IPS DF 6.9 (cell line): ENCODE measurements at places on chromosomes 5 and 9.

GRCh38 chr9:36934478-36935065 is 99.5 kb downstream of the PAX5 start:
- DNase-seq: no peak

DNA sequence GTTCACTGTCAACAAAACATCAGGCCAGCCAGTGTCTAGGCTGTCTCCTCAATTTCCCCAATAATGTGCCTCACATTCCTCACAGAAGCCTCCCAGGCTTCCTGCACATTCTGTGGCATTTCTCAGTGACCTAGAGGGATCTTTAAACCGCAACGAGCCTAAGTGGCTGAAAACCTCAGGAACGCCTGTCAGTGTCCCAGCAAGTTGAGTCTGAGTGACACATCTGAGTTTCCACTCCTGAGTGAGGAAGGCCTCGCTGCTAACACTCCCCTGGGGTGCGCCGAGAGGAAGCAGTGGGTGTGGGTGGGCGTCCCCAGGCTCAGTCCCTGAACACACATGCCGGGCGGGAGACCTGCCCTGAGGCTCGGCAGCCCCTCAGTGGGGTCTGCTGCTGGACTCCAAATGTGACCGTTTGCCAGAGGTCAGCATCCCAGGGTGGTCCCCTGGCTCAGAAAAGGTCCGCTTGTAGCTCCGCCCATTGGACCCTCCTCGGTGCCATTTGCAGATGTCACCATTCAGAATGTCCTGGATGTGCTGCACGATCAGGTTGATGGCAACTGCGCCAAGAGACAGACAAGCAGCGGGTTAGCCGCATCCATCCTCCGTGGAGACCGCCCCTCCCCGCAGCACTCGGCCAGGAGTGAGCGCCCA is 6.3 kb downstream of the UCK1 start:
- no peak for DNase-seq

GRCh38 chr9:109161471-109161870 is 5.6 kb downstream of the FRRS1L start:
- no peak for DNase-seq

DNA sequence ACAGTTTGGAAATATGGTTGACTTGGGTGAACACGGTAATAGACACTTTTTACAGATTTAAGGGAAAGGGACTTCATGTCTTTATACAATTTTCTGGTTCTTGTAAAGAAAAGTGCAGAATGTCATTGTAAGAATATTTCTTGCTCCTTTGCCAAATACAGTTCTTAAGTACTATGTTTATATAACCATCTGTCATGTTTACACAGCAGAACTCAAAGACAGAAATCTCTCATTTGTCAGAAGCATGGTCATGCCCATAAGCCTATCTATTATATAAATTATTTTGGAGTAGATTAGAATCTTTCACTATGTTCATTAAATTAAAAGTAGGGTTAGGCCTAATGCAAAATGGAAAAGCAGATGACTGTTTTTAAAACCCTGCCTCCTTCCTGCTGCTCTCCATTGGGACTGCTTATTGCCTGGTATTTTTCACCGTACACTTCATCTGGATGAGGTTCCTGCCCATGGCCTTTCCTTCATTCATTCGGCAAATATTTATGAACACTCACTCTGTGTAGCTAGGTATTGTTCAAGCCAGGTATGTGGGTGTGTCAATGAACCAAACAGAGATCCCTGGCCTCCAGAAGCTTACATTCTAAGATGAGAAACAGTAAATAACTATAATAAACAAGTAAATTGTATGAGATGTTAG is 558.1 kb downstream of the NR2F1-AS1 start:
- no peak for DNase-seq

- no peak for DNase-seq
Measured at GRCh38 chr9:373759-374206, 159.1 kb downstream of the DOCK8 start.

DNA sequence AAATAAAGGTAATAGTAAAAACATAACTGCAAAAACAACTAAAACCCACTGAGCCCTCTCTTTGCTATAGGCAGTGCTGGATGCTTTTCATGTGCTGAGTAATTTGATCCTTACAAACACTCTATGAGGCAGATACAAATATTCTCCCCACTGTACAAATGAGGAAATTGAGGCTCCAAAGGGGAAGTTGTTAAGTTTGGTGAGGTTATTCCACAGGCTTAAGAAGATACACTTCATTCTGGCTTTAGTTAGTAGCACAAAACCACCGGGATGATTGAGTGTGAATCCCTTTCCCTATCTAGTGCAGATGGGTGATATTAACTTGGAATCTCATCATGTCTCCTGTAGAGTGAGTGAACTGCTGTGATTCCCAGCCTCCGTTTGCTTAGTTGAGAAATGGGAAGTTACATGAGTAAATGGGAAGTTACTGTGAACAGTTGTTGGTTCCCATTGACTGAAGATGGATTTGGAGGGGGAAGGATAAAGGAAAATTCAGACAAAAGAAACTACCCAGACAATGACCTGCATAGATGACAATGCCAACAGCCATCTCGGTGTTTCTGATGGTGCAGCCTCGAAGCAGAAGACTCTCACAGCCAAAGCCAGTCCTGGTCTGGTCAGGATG is 208.3 kb downstream of the ATP10B start:
- DNase-seq: no peak

- no peak for DNase-seq
Measured at GRCh38 chr9:136745389-136746154, 2.8 kb downstream of the LCN6 start.

DNA sequence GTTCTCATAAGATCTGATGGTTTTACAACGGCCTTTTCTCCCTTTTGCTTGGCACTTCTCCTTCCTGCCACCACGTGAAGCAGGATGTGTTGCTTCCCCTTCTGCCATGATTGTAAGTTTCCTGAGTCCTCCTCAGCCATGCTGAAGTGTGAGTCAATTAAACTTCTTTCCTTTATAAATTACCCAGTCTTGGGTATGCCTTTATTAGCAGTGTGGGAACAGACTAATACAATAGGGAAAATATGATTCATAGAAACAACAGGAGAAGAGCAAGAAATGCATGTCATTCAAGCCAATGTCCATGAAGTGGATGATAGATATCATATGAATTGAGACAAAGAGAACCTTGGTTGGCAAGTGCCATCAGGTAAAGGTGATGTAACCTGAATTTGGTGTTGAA is 128.3 kb upstream of the HAPLN1 start:
- no peak for DNase-seq

GRCh38 chr9:87883990-87884389 is 1.3 kb downstream of the SPATA31E1 start:
- peak; percentile 25 for DNase-seq

DNA sequence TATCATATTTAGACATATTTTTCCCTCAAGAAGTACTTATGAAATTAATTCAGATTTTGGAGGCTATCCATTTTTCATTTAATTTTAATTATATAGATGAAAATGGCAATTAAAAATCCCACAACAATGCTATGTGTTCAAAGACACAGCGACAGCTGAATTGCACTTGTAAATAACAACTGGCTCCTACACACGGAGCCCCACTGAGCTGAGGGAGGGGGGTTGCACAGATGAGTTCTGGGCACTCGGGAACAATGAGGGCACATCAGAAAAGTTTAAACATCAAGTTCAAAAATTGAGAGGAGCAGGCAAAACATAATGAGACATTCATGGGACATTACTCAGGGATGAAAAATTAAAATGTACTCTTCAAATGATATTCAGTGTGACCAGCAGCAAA is 104.9 kb downstream of the MARCHF3 start:
- DNase-seq: no peak

- DNase-seq: no peak
Measured at GRCh38 chr9:95935861-95936578, 60.5 kb downstream of the ERCC6L2 start.

DNA sequence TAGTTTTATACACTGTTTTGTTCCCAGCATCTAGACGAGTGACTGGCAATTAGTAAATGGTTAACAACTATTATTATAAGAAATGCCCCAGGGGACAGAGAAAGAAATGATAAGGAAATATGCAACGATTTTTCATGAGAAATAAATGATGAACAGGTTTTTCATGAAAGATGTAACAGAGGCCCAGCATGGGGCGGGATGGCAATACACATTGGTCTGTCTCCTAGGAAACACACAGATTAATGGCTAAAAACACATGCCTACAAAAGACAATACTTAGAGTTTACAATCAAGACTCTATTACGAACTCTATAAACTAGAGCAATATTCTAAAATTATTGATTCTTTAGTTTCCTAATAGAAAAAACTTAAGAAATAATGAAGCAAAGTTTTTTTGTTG is 441.5 kb upstream of the CDH9 start:
- no peak for DNase-seq

- DNase-seq: no peak
Measured at GRCh38 chr5:73861313-73861988, 235.5 kb downstream of the ARHGEF28 start.

- no peak for DNase-seq
Measured at GRCh38 chr9:32177396-32177795, 207.0 kb upstream of the ACO1 start.

GRCh38 chr9:33881635-33882034 is 64.7 kb downstream of the UBE2R2 start:
- DNase-seq: no peak

- no peak for DNase-seq
Measured at GRCh38 chr9:87513880-87514535, 16.3 kb downstream of the DAPK1 start.
